Activated naive CD8-positive, alpha-beta T cell treated with anti-CD3 and anti-CD28 coated beads for 36 hours (primary cell): ENCODE measurements at places on chromosomes 7 and 10. TPM values are rescaled to one million over a fixed set of nuclear protein-coding genes. Genes with fewer than 3 reads are reported as not detected.

MACC1 gene
- total RNA-seq = 0.12 TPM

DNA sequence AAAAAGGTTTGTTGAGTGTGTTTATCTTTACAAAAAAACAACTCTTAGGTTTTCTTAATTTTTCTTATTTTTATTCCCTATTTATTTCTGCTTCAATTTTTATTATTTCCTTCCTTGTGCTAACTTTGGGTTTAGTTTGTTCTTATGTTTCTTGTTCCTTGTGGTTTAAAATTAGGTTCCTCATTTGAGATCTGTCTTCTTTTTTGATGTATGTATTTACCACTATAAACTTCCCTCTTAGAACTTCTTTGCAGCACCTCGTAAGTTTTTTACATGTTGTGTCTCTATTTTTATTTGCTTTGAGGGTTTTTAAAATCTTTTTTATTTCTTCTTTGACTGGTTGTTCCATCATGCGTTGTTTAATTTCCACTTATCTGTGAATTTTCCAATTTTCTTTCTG, 1217.1 kb upstream of the CELF2 start:
- no peak for DNase-seq

DNA sequence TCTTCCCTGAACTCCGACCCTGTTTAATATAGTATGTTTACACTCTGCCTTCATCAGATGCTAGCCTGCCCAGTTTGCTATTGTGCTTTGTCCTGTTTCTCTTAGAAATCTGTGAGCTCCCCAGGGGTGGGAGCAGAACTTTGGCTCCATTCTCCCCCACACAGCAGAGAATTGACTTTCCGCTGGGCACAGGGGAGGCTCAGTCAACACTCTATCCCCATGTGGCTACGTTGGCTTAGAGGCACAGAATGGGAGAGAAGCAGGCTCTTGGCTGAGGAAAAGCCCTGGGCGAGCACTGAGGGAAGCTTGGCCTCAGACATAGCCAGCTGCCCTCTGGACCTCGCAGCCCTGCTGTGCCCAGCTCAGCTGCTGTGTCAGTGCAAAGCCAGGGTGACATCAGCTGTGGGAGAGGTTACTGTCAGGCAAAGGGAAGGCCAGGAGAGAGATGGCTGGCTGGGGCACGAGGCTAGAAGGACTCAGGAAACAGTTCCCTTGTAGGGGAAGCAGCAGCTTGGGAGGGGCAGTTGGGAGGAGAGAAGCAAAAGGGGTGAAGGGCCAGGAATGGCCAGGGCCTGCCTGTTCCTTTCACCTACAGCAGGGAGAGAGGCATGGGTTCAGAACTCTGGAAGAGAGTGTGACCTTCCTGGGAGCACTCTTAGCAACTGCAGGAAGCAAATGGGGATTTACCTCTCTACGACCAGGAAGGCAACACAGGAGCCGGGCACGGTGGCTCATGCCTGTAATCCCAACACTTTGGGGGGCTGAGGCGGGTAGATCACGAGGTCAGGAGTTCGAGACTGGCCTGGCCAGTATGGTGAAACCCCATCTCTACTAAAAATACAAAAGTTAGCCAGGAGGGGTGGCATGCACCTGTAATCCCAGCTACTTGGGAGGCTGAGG, 5.8 kb upstream of the SCD start:
- DNase-seq = no peak

DNA sequence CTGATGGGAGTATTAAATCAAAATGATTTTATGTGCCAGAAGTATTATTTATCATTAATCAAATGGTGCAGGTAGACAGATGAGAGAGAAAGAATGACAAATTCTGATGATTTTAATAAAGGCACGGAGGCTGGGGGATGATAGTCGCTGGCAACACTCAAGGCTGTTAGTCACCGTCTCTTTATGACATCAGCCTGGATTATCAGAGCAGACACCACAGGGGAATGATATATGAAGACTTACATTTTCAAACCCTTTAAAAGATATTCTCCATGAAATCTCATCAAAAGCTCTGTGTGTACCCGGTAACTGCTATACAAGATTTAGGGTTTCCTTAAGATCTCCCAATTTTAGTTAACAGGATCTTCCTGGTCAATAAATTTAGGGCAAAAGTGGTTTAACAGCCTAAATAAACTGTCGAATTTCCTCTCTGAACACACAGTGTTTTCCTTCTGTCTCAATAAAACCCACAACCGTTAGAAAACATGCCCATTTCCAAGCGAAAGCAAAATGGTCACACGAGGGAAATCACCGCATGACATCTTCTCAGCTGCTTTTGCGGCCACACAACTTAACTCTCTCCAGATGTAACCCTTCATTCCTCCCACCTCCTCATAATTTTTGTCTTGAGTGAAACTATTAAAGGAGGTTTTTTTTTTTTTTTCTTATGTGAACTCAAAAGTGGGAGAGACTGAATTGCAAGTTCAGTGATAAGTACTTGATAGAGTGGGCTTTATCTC, 133.2 kb upstream of the FAM171A1 start:
- DNase-seq = no peak

- no peak for DNase-seq
Observed at GRCh38 chr10:130621231-130621775, 485.1 kb downstream of the GLRX3 start.
